NCI-H2171 (cell line): ENCODE measurements at places on chromosomes 12 and 14.

DNA sequence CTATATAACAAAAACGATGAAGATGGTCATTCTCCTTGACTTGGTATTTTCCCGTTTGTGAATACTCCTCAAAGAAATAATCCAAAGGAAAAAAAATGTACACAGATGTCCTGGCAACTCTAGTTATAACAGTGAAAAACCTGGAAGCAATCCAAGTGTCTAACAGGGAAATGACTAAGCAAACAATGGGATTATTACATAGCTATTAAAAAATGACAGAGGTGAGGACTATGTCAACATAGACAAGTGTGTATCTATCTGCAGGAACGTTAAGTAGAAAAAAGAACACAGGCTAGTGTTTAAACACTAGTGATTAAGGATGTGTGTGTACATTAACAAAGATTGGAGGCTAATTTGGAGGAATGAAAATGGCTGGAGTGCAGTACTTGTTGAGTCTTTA, 5.9 kb upstream of the APOLD1 start:
- peak; percentile 51 for DNase-seq

DNA sequence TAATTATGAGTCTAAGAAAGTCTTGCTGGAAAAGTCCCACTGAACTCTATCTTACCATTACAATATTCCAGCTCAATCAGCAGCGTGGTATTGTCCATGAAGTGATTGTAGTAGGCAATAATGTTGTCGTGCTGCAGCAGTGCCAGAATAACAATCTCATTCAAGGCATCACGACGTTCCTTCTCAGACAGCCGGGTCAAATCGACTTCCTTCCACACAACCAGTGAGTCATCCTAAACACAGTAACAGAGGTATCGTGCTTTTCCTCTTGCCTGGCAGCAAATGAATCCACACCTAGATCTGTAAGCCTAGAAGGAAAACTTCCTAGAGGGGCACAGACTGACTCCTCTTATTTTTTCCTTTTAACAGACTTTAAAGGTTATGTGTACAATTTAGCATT, 2.9 kb downstream of the NEK9 start:
- no peak for DNase-seq

- no peak for DNase-seq
Measured at GRCh38 chr14:64792231-64792630, 87.5 kb downstream of the SPTB start.

DNA sequence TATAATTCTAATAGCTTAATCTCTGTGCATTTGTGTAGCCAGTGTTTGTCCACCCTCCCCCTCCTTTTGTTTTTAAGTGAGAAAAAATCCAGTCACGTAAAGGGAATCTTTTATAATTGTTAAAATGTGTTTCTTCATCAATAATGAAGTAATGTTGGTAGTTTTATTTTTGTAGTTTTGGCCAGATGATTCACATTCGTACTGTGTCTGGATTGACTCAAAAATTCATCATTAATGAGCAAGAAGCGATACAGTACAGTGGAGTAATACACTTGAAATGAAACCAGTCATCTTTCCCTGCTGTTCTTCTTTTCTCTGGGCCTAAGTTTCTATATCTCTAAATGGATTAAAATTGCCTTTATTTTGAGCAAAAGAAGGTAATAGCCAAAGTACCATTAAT, 86.5 kb downstream of the SRGAP1 start:
- DNase-seq, result no peak

DNA sequence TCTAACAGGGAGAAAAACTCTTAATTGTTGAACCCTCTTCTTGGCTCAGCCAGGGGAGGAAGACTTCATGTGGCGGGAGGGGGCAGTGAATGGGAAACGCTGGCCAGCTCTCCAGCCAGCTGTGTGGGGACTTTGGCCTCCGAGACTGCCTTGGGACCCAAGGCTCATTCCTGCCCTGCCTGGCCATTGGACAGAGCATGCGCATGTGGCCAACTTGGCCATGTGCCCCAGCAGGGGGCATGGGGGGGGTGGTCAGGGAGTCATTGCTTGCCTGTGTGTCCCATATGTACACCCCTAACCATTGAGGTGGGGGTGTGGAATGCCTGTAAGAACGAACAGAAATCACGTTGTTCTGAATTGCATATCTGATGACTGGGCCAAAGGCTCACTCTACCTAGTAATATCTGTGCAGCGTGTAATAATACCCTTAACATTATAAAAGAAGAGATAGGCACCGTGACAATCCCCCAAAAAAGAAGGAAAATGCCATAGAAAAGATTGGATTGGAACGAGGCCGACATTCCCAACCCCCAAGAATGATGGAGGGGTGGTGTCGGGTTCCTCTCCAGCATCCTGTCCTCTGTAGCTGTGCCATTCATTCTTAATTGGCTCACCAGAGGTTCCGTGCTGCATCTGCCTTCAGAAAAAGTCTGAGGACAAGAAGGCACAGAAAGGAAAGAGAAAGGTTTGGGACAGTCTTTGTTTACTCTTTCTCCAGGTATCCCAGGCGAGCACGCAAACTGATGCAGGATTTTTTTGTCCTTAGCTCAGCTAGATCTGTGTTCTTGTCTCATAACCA, 3.5 kb upstream of the FAR2 start:
- DNase-seq, result no peak

DNA sequence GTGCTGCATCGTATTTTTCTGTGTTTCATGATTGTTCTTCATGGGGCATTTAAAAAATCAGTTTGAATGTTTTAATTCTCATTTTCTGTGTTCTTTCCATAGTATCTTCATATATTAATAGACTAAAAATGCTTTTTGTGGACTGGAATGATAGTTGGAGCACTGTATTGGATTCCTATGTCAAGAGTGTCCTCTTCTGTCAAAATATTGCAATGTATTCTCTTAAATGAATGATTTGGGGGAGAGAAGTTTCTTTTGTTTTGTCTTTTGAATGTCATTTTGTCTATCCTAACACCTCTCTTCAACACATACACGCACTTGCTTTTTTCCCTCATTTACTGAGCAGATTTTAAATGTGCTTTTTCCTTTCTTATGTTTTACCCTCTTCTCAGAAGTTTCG, 4.7 kb upstream of the EIF2S3B start:
- no peak for DNase-seq
